ENCODE measurements at places on chromosomes 5 and 9.

DNA sequence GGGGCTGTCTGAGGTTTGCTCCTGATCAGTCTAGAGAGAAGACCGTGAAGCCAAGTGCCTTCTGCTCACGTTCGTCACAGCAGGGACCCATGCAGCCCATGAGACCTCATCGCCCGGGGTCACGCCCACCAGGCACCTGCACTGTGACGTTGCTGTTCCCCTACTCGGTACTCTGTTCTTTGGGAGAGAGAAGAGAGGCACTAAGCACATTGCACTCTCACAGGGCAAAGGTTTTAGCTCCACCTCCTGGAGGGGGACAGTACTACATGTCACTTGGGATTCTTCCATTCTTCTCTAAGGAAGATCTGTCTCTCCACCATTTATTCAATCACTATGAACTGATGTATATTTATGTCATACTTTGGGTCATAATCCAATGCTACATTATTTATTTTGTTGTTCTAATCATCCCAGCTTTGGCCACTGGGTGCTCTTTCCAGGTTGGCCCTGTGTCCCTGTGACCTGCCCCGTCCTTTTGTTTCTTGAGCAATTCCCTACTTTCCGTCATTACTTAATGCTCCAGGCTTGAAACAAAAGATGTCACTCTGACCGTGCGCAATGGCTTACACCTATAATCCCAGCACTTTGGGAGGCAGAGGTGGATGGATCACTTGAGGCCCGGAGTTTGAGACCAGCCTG, 31.4 kb upstream of the BRD3 start:
- no peak for DNase-seq

GRCh38 chr5:73312872-73313510, 135.6 kb downstream of the FOXD1 start:
- DNase-seq: no peak

DNA sequence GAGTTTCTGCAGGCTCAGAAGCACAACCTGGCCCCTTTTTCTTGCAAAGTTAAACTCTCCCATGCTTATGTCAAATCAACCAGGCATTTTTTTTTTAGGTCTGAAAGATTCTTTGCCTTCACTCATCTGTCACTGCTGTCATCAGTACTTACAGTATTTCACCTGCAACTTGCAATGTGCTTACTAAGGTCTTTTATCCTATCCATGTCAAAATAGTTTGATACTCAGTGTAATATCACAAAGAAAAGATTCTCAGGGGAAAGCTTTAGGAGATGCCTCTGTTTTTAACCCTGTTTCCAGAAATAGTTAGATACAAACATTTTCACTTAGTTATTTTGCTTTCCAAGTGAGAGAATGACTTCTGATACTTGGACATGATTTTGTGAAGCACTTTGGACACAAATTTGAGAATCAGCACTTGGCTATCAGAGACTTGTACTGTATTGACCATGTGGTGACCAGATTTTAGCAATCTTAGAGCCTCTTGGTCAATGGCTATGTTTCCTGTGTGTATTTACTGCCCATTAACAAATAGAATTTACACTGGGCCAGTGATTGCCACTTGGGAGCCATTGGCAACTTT, 428.2 kb downstream of the IRX1 start:
- DNase-seq: no peak

- DNase-seq: no peak
Measured at GRCh38 chr9:121472446-121472845, 27.2 kb downstream of the GGTA1 start.

DNA sequence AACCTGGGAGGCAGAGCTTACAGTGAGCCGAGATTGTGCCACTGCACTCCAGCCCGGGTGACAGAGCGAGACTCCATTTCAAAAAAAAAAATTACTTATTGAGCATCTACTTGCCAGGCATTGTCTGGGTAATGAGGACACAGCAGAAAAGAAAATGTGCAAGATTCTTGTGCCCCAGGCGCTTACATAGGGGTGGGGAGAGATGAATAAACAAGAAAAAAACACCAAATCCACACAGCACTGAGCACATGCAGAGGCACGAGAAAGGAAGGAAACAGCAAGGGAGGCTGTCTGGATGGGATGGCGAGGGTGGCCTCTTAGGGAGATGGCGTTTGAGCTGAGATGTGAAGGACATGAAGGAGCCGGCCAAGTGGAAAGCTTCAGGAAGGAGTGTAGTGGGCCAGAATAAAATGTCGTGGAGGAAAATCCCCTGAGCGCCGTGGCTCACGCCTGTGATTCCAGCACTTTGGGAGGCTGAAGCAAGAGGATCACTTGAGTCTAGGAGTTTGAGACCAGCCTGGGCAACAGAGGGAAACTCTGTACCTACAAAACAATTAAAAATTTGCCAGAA, 13.9 kb downstream of the DYNC2I2 start:
- no peak for DNase-seq

DNA sequence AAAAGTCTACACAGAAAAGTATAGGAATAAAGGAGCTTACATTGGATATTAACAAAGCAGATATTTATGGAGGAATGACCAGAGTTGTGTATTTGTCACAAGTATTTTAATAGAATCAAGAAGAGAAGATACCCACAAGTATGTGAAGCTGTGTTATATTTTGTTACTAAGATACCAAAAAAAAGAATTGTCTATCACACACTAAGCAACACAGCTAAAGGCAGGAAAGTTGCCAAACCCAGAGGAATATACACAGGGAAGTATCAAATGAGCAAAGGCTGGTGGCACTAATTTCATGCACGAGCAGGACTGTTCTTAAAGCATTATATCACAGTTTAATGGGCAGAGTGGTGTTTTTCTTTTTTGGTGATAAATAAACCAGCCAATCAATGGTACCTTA, 30.9 kb upstream of the RAI14 start:
- DNase-seq: no peak

GRCh38 chr5:174549254-174549653, 175.1 kb upstream of the MSX2 start:
- no peak for DNase-seq

DNA sequence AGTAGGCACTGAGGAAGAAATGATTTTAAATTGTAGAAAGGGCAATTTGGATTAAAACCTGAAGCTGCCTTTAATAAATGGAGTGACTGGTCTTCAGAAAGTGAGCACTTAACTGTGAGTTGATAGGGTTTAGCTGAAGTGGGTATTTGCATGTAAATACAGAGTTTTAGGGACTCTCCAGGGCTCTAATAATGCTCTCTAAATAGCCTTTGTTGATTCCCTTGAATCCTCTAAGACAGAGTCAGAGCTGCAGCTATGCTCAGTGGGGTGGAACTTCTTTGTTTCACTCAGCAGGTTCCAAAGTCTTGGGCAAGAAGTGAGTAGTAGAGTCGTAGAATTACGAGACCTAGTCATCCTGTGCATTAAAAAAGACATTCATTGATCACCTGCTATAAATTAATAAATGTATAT, 21.4 kb downstream of the GLRA1 start:
- DNase-seq: no peak

DNA sequence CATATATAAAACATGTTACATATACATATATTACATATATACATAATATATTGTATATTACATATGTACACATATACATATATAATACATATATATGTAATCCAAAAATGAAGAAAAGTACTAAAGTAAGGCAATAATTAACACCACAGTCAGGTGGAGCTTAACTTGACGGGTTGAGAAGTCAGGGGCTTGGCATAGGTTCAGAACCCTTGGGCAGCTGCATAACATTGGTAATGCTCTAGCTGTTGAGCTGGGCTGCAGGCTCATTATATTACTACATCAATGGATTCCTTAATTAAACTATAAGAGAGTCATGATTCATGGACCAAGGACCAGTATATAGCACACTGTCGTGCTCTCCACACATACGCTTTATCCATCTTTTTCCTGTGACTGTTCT, 435.2 kb upstream of the ADAMTS16 start:
- DNase-seq: no peak

DNA sequence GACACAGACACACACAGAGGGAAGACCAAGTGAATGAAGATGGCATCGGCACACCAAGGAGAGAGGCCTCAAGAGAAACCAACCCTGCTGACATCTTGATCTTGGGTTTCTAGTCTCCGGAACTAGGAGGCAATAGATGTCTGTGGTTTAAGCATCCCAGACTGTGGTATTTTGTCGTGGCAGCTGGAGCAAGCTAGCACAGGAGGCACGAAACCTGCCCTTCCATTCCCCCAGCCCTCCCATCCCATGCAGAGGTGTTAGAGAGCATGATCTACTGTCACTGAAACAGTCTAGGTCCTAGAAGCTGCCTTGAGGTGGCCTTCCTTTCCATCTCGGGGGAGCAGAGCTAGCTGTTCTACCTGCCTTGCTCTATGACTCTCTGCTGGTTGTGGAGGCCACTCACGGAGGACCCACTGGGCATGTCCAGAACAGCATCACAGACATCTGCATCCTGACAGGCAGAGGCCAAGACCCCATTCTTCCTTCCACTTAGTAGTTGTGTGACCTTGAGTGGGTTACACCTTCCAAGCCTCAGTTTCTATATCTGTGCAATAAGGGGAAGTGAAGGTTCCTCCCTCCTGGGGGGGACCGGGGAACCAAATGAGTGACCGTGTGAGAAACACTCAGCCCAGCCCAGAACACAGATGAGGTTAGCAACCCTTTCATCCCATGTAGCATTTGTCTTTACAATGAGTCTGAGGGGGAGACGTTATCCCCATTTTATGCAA, 134.3 kb upstream of the BOD1 start:
- DNase-seq: no peak

- DNase-seq: no peak
Measured at GRCh38 chr9:131580358-131580757, 35.0 kb downstream of the PRRT1B start.

GRCh38 chr5:144369006-144369405, 198.3 kb downstream of the KCTD16 start:
- DNase-seq: no peak

All from osteocyte (in vitro differentiated cells).